HT-29 (cell line): ENCODE measurements at places on chromosomes 6 and 20.

DNA sequence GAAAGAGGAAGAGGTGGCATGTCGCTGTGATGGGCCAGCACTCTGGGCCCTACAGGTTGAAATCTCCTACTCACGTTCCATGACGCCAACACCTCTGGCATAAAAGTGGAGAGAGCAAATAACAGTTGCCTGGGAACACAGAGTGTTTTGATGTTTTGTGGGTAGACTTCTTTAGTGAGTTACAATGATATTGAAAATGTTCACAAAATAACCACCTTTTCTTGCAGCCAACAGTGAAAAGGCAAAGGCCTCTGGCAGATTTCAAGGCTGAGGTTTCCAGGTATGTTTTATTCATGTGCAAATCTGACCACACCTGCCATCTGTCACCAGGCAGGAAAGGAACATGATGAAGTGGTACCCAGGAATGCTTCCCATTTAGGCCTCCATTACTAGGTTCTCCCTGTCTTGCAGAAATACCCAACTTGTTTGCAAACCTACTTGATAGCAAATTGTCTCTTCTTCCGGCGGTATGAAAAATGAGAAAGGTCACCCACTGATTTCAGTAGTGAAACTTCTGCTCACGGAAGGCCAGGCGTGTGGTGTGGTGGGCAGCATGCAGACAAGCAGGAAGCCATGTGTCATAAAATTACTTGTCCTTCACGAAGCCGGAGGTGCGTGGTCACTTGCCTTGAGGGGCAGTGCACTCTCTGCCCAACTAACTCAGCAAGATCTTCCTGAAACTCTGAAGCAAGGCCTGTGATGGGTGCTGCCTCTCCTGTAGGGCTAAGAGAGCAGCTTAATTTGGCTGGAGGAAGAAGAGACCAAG lies 299.1 kb upstream of the PRDM1 start:
- DNase-seq: no peak

DNA sequence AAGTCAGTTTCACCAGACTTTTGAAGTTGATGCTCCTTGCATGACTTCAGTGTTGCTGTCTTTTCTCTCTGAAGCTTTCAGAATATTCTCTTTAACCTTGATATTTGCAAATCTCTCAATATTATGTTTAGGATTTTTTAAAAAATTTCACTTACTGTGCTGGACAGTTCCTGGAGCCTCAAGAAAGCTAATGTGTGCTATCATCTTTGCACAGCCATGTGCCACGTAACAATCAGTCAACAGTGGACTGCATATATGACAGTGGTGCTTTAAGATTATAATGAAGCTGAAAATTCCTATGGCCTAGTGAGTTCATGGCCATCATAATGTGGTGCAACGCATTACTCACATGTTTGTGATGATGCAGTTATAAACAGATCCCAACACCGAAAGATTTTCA lies 59.1 kb upstream of the OGFRL1 start:
- DNase-seq: no peak

DNA sequence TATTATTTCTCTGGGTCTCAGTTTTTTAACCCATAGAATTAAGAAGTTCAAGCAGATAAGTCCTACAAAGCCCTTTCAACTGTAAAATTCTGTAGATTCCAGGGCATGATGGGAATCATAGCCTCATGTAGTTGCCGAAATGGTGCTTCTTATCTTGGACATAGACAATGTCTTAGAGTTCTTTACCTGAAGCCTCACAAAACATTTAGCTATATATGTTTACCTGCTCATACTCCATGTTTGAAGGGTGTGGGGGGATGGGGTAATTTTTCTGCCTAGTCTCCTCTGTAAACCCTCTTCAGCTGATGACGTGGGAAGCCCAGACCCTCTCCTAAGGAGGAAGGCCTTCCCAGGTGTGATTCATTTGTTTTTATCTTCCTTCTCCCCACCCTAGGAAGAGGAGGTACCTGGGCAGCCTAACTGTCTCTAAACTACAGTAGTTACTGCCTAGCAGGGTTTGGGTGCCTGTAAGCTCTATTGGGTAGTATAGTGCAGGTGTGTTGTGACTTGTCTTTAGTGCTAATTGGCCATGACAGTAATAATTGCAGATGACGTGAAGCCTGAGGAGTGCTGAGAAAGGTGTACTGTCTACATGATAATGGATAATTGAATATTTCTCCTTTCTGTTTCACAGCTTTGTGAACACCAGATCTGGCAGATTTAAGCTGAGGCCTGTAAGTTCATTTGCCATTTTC lies 230.8 kb downstream of the TFAP2B start:
- DNase-seq: no peak

DNA sequence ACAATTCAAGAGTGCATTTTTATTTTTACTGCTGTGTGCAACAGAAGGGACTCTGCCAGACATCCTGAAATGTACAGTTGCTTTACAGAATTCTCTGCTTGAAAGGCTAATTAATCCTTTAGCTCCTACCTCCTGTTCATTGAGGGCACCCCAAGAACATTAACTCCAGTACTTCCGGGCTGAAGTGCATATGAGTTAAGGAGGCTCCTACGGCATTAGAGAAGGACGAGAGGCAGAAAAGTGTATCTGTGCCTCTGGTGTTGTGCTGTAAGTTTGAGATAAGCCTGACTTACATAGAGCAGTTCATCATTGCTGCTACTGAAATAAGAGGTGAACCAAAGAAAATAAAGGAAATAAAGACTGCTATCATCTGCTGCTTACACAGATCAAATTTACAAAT lies 609.3 kb upstream of the ADGRB3 start:
- DNase-seq: no peak
